ENCODE measurements at places on chromosomes 1 and 21. TPM values are rescaled to one million over a fixed set of nuclear protein-coding genes. Genes with fewer than 3 reads are reported as not detected.

GRCh38 chr1:19449454-19450228, 35.7 kb downstream of the CAPZB start:
- no peak overlapping the region for H3K4me3 ChIP-seq
- H3K4me1 ChIP-seq, result peaks cover 37% of the 10 kb centered on the region
- H3K27me3 ChIP-seq, result no peaks in the 10 kb centered on the region
- peak overlapping the region; percentile 76 for H3K27ac ChIP-seq
- peaks cover 14% of the 10 kb centered on the region for H3K36me3 ChIP-seq

- H3K27me3 ChIP-seq, result no peaks in the 10 kb centered on the region
- peaks cover 30% of the 10 kb centered on the region for H3K4me1 ChIP-seq
- H3K36me3 ChIP-seq, result peaks cover 67% of the 10 kb centered on the region
- peak; percentile 66 for DNase-seq
Measured at GRCh38 chr21:44767834-44768831, 33.5 kb downstream of the UBE2G2 start.

DNA sequence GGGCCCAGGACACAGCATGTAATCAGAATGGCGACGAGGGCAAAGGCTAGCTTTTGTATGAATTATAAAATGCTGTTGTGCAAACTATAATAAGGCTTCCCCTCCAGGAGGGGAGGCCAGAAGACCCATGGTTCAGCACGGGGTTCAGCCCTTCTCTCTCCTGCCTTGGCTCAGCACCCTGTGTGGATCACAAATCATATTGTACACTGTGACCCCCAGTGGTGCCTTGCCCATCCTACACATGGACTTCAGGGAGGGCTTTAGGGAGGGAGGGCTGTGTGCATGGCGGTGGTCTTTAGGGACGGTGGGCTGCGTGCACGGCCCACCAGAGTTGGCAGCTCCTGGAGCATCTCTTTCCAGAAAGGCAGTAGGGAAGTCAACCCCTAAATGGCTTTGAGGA, 120.8 kb upstream of the TNR start:
- H3K27ac ChIP-seq, result peak overlapping the region; percentile 43
- H3K4me1 ChIP-seq, result peaks cover 37% of the 10 kb centered on the region
- no peak overlapping the region for H3K4me3 ChIP-seq
- H3K36me3 ChIP-seq, result no peaks in the 10 kb centered on the region
- DNase-seq, result no peak

GRCh38 chr1:180137776-180138175, 16.9 kb upstream of the QSOX1 start:
- H3K27ac ChIP-seq, result no peak overlapping the region
- H3K4me1 ChIP-seq, result no peaks in the 10 kb centered on the region
- no peaks in the 10 kb centered on the region for H3K27me3 ChIP-seq
- DNase-seq, result no peak
- H3K4me3 ChIP-seq, result no peak overlapping the region
- no peaks in the 10 kb centered on the region for H3K36me3 ChIP-seq

- no peak overlapping the region for H3K27ac ChIP-seq
- H3K4me1 ChIP-seq, result no peaks in the 10 kb centered on the region
- DNase-seq, result no peak
- no peaks in the 10 kb centered on the region for H3K36me3 ChIP-seq
- no peaks in the 10 kb centered on the region for H3K27me3 ChIP-seq
- H3K4me3 ChIP-seq, result no peak overlapping the region
Measured at GRCh38 chr1:227849251-227849650, 33.8 kb downstream of the PRSS38 start.

DNA sequence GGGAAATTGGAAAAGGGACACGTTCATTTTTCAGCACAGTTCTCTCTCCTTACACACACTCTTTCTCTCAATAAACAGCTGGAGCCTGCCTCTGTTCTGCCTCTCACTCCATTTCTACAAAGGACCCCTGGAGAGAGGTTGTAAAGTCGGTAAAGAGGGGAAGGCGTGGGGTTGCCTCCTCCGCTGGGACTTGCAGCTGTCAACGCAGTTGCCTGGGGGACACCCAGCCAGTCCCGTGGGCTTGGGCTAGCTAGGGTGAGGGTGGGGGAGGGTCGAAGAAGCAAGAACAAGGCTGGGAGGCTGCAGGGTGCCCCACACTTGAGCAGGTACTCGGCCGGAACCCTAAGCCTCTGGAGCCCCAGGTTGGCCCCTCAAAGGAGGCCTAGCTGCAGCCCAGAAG, 27.6 kb downstream of the C1orf216 start:
- no peaks in the 10 kb centered on the region for H3K36me3 ChIP-seq
- H3K27ac ChIP-seq, result no peak overlapping the region
- H3K4me1 ChIP-seq, result peaks cover 4% of the 10 kb centered on the region
- H3K27me3 ChIP-seq, result no peaks in the 10 kb centered on the region

GRCh38 chr1:1371746-1372711, 3.0 kb downstream of the AURKAIP1 start:
- no peak overlapping the region for H3K27ac ChIP-seq
- peaks cover 52% of the 10 kb centered on the region for H3K36me3 ChIP-seq
- no peak for DNase-seq
- no peaks in the 10 kb centered on the region for H3K27me3 ChIP-seq
- no peak overlapping the region for H3K4me3 ChIP-seq

GRCh38 chr1:208465786-208466590, 221.8 kb upstream of the PLXNA2 start:
- no peak for DNase-seq
- no peak overlapping the region for H3K27ac ChIP-seq
- H3K27me3 ChIP-seq, result no peaks in the 10 kb centered on the region
- no peaks in the 10 kb centered on the region for H3K4me1 ChIP-seq
- no peaks in the 10 kb centered on the region for H3K36me3 ChIP-seq

SNX7 gene
- total RNA-seq, result 31.8 TPM

SPATA21 gene
- 0.17 TPM for total RNA-seq

RGS7 gene
- total RNA-seq, result 9.5 TPM

DNA sequence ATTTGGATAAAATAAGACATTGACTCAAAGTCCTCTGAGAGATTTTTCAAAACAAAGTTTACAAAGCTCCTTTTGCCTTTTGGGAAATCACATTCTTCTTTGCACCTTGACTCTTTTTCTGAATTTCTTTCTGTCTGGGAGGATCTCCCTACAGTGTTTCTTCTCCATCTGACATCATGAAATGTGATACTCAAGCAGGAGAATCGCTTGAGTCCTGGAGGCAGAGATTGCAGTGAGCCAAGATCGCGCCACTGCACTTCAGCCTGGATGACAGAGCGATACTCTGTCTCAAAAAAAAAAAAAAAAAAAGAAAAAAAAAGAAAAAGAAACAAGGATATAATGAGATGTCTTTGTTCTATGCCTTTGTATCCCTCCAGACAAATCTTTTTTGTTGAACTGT, 13.3 kb upstream of the GRIK1 start:
- DNase-seq, result no peak
- no peaks in the 10 kb centered on the region for H3K4me1 ChIP-seq
- no peaks in the 10 kb centered on the region for H3K36me3 ChIP-seq
- no peak overlapping the region for H3K27ac ChIP-seq
- H3K4me3 ChIP-seq, result no peak overlapping the region

GRCh38 chr1:12327566-12327965, 97.7 kb downstream of the VPS13D start:
- peaks cover 44% of the 10 kb centered on the region for H3K36me3 ChIP-seq
- DNase-seq, result no peak
- H3K4me1 ChIP-seq, result no peaks in the 10 kb centered on the region
- H3K27ac ChIP-seq, result no peak overlapping the region
- no peak overlapping the region for H3K4me3 ChIP-seq

Data from spinal cord (tissue), 10 donors.